ENCODE measurements at places on chromosomes 11 and 22.

DNA sequence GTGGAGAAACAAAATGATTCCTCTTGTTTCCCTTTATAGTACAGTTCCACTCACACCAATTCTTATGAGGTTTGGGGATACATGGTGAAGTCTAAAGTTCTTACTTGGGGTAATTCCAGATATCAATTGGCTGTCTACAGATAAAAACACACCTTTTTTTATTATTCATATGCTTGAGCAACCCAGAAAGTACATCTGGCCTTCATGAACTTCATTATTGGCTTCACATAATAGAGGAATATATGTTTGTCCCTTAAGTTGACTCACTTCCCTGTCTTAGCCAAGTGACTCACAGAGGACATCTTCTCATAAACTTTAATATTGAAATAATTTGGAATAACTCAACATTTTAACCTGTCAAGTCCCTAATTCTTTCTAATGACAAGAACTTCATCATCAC is 36.3 kb upstream of the SOX6 start:
- DNase-seq = no peak

- DNase-seq = no peak
These were observed 282.6 kb downstream of the CADM1 start for GRCh38 chr11:115221461-115222069.

DNA sequence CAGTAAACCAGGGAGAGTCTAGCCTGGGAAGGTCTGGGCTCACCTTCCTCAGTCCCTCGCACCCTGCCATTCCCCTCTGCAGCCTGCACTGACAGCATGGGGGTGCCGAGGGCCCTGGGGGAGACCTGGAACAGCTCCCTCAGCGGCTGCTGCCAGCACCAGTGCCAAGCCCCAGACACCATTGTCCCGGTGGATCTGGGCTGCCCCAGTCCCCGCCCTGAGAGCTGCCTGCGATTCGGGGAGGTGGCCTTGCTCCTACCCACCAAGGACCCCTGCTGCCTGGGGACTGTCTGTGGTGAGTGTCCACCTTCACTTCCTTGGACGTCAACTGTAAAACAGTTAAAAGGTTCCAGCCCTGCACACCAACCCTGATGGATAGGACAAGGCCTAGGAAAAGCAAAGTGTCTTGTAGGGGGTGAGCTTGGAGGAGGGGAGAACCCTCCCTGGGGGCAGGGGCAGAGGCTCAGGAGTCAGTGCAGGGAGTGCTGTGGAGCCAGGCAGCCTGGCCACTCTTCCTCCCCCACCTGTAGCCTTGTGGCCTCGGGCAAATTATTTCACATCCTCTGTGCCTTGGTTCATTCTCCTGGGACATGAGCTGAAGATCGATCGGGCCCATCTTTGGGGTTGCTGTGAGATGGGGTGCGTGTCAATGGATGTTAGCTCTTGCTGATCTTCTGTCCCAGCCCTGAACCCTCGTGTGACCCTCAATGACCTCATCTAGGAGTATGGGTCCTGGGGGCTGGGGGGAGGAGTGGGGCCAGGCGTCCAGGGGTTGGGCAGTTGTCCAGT is 85.2 kb upstream of the MYOD1 start:
- no peak for DNase-seq

DNA sequence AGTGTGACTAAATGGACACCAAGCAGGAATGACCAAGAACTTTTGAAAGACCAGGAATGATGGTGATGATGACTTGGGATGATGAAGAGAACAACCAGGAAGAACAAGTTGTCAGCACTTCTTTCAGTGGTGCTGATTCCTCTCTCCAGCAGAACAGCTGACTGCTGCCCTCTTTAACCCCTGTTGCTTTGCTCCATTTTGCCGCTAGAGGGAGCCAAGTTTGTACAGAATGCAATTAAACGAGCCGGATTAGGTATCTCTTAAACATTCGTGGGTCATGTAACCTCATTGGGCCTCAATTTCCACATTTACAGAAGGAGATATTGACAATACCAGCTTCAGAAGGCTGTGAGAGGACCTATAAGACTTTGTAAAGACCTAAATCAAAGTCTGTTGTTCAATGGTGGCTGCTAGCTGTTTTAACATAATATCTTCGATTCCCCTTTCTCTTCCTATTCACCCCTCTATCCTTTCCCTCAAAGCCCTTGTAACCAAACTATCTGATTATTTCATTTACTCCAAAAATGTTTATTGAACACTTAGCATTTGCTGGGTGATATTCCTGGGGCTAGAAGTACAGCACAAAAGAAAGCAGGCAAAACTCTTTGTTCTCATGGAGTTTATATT is 1.9 kb downstream of the OR4S1 start:
- DNase-seq = no peak

DNA sequence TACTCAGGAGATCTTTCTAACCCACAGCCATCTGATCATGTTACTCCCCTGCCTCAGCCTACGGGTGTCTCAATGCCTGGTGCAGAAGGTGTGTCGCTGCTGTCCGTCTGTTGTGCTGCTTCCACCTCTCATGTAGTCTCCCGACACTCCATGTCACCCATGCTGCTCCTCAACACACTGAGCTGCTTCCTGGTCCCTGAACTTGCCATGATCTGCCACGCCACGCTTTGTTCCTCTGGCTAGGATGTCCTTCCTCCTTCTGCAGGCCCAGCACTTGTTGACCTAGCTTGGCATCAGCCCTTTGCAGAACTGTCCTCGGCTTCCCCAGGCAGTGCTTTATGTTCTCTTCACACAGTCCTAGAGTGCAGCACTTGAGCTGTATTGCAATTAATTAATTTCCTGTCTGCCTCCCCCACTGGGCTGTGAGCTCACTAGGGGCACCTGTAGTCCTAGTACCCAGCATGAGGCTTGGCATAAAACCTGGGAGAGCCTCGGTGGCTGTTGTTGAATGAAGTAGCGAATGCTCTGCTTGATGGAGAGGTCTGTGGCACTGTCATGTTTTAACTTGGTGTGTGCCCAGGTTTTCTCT is 9.5 kb downstream of the GTPBP1 start:
- DNase-seq = no peak
